CD4-positive, alpha-beta T cell treated with Interleukin-4 for 4 hours (primary cell): ENCODE measurements at places on chromosomes 12 and 14.

DNA sequence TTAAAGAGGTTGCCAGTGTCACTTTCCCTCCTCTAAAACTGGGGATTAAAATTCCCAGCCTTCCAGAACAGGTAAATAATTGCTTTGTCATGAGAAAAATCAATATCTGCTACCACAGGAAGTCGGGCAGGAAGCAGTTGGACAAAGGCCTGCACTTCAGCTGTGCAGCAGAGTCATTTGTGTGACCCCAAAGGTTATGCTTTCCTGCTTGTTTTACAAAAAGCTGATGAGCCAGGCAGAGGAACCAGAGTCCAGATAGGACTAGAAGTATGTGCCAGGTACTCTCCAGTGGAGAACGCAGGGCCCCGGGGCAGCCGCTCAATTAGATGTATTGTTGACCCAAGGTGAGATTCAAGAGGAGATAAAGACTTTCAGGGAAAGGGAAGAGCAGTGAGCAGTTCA is 117.1 kb upstream of the FRMD6 start:
- DNase-seq: no peak

- no peak for DNase-seq
Measured at GRCh38 chr14:100901391-100902183, 1.9 kb downstream of the RTL1 start.

GRCh38 chr12:91574391-91574790 is 391.8 kb upstream of the DCN start:
- DNase-seq: no peak

- no peak for DNase-seq
Measured at GRCh38 chr14:90632451-90632850, 183.8 kb downstream of the TTC7B start.

DNA sequence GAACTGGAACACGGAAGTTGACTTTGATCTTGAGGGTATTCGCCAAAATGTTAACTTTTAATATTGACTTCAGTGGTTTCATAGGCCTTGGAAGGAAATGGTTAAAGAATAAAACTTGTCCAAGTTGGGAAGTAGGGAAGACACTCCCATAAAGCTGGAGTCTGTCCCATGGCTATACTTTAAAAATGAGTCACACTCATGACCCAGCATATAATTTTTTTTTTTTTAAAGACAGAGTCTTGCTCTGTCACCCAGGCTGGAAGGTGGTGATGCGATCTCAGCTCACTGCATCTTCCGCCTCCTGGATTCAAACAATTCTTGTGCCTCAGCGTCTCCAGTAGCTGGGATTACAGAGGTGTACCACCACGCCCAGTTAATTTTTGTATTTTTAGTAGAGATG is 19.6 kb downstream of the TMPRSS12 start:
- DNase-seq: no peak

DNA sequence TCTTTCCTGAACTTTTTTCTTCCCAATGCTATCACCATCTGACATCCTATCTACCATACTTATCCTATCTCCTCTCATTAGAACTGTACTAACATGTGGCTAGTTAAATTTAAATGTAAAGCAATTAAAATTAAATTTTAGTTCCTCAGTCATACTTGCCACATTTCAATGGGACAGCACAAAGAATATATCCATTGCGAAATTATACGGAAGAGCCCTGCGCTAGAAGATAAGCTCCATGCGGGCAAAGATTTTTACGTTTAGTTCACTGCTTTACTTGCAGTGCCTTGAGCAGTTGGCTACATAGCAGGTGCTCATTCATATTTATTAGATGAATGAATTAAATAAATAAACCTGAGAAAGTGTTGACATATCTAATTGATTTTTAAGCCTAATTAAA is 33.1 kb downstream of the SEC23A start:
- DNase-seq: no peak
